ENCODE measurements at places on chromosomes 3 and 15.

- no peak for DNase-seq
These were observed 29.9 kb downstream of the IGSF10 start for GRCh38 chr3:151430821-151431484.

DNA sequence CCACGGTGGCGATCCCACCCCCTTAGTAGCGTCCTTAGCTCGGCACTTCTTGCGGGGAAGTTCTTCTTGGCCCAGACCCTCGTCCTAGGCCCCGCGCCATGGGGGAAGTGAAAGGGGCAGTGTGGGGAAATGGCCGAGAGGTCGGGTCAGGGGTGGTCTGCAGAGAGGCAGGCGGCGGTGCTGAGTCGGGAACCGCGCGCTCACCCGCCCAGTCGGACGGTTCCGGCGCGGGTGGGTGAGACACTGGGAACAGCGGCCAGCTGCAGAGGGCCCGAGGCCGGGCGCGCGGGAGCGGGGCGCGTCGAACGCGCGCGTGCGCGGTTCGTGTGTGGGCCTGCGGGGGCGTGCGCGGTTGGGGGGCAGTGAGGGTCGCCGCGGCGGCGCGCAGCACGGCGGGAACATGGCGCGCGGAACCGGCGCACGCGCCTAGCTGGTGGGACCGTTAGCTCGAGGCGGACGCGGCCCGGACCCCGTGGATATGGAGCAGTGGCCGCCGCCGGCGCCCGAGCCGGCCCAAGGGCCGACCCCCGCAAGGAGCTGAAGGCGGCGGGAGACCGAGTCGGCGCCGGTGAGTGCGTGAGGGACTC is 246.9 kb downstream of the GOLGA6L6 start:
- no peak for DNase-seq

- DNase-seq: peak; percentile 98
These were observed 370.6 kb upstream of the PROK2 start for GRCh38 chr3:72155391-72156064.

- DNase-seq: no peak
These were observed 26.3 kb upstream of the TMEM45A start for GRCh38 chr3:100465892-100466777.

DNA sequence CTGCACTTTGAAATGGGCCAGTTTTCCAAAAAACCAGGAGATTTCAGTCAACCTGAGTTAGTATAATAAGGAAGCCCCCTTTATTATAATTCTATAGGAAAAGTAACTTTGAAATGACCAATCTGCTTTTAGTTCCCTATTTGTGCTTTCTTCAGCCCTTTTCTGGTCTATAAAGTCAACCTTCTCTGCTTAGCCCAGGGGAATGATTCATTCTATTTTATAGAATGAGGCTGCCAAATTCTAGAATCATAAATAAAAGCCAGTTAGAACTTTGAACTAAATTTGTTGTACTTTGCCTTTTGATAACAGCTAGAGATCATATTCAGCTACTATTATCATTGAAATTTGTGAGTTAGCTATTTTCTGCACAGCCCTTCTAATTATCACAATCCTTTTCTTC is 24.7 kb downstream of the CIP2A start:
- DNase-seq: no peak

DNA sequence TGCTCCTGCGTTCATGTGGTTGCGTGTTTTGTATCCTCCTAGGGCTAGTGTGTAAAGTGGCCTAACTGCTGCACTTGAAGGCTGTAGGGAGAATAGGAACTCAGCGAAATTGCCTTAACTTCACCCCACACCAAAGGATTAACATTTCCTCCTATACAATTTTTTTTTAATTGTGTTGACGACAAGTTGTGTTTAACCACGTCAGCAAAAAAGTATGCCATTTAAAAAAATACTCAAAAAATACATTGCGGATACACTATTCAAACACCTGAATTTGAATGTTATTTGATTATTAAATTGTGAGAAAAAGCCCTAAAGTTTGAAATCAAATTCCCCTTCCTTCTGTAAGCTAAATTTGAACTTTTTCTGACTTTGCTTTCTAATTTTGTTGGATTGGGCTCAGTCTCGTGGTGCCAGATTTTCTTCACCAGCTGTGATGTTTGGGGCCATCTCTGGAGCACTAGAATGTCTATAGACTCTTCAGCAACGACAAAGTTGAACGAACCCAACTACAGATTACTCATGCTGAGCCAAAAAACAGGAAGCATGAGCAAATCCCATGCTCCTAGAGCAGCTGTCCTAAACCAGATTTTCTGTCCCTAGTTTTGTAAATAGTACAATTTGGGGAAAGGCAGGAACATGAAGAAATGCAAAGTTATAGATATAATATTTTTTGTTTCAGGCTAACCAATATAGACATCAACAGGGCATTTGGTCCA is 8.1 kb upstream of the SLC9A9 start:
- DNase-seq: no peak

DNA sequence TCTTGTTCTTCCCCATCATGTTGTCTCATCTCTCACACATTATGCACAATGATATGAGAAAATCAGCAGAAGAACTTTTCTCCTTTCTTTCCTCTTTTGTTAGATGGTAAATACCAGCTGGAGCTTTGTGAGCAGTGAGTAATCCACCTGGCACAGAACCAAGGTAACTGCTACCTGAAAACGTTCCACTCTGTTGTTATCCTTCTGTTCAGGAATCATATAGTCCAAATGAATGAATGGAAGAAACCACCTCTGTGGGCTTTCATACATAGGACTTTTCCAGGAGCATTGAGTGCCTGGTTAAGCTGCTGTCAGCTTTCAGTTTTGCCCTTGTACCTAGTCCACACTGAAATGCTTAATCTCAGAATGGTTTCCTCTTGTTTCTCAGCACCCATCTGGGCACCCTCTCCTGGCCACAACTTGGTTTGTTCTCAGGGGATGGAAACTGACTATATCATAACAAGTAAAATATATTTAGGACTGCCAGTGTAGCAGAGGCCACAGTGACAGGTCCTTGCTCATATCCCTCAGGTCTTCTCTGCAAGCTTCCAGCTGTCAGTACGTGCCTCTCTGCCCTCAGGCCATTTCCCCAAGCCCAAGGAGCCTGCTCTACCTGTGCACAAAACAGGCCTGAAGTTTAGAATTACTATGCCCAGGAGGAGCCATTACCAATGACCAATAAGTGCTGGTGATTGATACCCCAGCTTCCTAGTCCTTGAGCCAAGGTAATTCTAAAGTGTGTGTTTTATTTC is 23.5 kb upstream of the SLC4A7 start:
- DNase-seq: no peak

DNA sequence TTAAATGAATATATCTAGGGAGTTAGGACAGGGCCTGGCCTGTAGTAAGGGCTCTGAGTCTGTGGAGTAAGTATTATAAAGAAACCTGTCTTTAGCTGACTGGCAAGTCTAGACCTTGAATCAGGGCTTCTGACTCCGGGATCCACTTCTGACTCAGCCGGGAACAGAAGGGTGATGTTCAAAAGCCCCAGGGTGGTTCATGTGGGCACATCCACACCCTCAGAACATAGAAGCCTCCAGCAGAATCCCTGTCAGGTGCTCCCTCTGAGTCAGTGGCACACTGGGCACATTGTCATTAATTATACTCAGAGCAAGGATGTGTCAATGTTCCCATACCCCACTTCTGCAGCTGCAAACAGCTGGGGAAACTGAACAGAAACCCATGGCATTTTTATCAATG is 26.7 kb upstream of the SNRK start:
- DNase-seq: no peak

DNA sequence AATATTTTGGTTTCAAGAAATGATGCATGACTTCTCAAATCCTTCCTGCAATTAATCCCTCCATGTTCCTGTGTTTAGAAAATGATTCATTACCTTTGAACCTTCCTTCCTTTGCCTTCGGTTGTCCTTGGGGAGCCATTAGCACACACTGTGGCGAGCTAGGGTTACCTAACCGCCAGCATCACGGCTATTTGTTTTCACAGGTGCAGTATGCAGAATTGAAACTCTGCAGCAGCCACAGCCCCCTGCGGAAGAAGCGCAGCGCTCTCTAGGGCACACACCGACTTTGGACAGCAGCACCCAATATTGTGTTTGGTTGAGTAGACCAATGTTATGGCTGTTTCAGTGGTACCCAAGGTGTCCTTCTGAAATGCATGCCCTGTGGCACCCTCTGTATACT is 247.4 kb downstream of the MCTP2 start:
- DNase-seq: no peak

- DNase-seq: no peak
These were observed 30.8 kb downstream of the NRROS start for GRCh38 chr3:196670339-196670738.

- no peak for DNase-seq
These were observed 1030.2 kb downstream of the MCTP2 start for GRCh38 chr15:95261546-95261945.

- no peak for DNase-seq
These were observed 72.1 kb upstream of the PLAAT1 start for GRCh38 chr3:193168931-193169330.

- no peak for DNase-seq
These were observed 168.4 kb upstream of the VEPH1 start for GRCh38 chr3:157671656-157672055.

DNA sequence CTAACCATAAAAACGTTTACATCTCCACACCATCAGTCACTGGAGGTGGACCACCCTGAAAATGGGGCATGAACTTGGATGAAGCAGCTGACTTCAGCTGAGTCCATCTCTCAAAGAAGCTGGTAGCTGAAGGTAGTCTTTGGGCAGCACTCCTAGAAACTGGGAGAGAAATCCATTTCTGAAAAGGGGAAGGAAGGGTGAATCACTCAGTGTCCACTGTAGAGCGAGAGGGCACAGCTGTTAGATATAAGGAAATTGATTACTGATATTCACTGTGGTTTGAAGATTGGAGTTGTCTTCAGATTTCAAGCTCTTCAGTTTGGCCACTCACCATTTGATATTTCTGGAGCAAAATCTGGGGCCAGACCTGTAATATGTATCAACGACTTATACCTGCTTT is 499.0 kb upstream of the UBE2E2 start:
- DNase-seq: no peak

DNA sequence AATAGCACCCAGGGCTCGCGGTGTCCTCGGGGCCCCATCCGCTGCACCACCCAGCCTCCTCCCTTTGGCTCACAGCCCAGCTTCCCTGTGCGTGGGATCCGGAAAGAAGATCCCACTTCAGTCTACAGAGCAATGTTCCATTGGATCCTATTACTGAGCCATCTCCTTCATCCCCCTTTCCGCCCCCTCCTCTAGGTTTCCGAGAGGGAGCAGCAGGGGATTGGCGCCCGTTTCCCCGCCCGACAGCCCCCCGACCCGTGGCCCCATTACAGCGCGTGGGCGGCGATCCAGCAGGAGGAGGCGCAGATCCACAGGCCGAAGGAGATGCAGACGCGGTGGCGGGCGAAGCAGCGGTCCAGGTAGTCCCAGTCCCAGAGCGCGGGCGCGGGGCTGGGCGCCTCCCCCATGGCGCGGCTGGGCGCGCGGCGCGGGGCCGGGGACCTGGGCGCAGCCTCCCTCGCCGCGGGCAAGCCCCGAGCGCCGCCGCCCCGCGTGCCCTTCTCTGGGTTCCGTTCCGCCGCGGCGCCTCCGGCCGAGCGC is 340 bp downstream of the TMEM44 start:
- no peak for DNase-seq

DNA sequence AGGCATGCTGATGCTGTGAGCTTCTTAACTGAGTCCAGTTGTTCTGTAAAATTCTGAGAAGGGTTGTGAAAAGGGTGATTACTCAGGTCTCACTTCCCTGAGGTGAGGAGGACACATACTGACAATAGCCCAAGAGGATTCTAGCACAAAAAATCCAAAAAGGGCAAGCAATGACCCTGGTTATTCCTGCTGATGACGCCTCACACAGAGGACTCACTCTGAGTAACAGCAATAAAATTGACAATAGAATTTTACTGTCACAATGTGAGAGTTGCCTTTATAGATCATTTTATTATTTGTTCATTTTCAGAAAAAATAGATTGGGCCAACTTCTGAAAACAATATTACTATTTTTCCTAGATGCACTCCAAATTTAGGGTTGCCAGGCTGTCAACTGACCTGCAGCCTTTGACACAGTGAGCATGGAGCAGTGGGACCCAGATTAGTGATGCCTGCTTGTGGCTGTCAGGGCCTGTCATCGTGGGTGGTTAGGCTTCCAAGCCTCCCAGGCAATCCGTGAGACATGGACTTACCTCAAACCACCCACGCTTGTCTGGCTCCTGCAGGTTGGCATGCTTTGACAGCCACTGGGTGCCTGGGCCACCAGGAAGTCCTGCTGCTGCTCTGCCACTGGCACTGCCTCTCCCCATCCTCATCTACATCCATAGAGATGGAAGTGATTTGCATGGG is 396.0 kb upstream of the THBS1 start:
- no peak for DNase-seq

GRCh38 chr15:45618813-45619212 is 16.0 kb upstream of the SQOR start:
- DNase-seq: no peak

- no peak for DNase-seq
These were observed 866 bp downstream of the TNIK start for GRCh38 chr3:171459137-171459941.

- DNase-seq: no peak
These were observed 66.1 kb upstream of the GLCE start for GRCh38 chr15:69094124-69094921.

GRCh38 chr15:39124155-39124552 is 456.7 kb upstream of the THBS1 start:
- no peak for DNase-seq

DNA sequence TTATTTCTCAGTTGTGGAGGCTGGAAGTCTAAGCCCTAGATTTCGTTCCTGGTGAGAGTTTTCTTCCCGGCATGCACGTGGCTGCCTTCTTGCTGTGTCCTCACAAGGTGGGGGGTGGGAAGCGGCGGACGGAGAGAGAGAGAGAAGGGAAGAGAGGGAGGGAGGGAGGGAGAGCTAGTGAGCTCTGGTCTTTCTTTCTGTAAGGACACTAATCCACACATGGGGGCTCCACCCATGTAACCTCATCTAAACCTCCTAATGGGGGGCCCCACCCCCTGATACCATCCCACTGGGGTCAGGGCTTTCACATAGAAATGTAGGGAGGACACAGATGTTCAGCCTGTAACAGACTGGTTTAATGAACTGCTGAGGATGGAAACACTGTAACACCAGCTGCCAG is 7.3 kb downstream of the FBLN2 start:
- DNase-seq: no peak

DNA sequence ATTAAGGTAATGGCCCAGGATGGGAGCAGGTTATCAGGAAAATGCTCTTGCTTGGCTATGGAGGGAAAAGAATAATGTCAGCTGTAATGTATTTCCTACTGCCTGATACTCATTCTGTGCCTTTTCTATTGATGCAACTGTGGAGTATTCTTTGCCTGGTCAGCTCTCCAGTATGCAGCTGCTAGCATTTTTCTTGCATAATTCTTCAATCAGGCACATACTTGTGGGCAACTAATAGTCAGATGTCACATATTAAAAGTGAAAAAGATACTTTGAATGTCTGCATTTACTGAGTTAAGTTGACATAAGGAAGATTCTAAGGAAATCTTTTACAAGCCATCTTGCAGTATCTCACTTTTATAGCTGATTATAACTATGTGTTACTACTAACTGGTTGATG is 29.5 kb downstream of the CD80 start:
- peak; percentile 74 for DNase-seq

GRCh38 chr3:190767851-190768250 is 94.6 kb downstream of the GMNC start:
- DNase-seq: no peak
